ENCODE measurements at places on chromosomes 11 and 22. TPM values are rescaled to one million over a fixed set of nuclear protein-coding genes. Genes with fewer than 3 reads are reported as not detected.

The LIF gene
- 48.7 TPM for total RNA-seq

The C11orf87 gene
- not detected for total RNA-seq

The LRFN4 gene
- 50.5 TPM for total RNA-seq

The ANGPTL5 gene
- total RNA-seq: not detected

The MYO7A gene
- 0.23 TPM for total RNA-seq

The IL10RA gene
- 0.46 TPM for total RNA-seq

The B4GALNT4 gene
- total RNA-seq: 13.9 TPM

The APOBEC3F gene
- total RNA-seq: 8.5 TPM

The SLC16A8 gene
- total RNA-seq: 0.06 TPM

The FAM89B gene
- total RNA-seq: 64.0 TPM

The RAB38 gene
- total RNA-seq: 10.5 TPM

The LINC01488 gene
- total RNA-seq: not detected

The PDGFD gene
- total RNA-seq: 2.0 TPM

The OR5P2 gene
- total RNA-seq: not detected

The NXPE2 gene
- total RNA-seq: not detected

The GRM5 gene
- total RNA-seq: 0.14 TPM

The RAB30 gene
- 5.3 TPM for total RNA-seq

The ADM gene
- total RNA-seq: 74.2 TPM
